NCI-H524 treated with DMSO at 0.1 percent for 48 hours (cell line): ENCODE measurements at places on chromosomes 12 and 14.

DNA sequence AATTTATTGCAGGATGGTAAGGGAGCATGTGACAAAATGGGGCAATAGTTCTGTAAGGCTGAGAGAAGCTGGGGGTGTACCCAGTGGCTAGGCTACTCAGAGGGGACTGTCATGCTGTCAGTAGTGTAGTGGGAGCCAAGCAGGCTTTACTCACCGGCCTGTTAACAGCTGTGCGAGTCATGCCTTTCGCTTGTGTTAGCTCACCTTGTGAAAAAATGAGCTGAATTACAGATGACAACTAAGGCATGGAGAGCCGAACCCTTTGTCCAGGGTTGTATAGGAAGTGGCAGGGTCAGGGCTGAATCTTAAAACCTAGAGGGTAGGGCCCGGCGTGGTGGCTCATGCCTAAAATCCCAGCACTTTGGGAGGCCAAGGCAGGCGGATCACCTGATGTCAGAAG, 37.9 kb downstream of the SH2B3 start:
- DNase-seq = no peak

DNA sequence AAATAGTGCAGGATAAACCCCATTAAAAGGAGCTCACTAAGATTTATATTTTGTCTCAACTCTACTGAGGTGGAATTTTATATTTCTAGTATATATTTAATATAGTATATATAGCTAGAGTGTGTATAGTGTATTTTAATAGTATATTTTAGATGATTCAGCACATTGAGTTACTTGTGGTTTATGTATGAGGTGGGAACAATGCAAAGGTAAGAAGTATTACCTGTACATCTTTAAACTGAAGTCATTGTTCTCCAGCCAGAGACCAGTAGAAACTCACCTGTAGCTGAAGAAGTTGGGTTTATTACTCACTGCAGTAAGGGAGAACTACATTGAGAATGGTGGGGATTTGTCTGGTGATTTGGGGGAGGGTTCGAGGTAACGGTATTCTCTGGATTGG, 15.9 kb downstream of the ETNK1 start:
- DNase-seq = no peak

DNA sequence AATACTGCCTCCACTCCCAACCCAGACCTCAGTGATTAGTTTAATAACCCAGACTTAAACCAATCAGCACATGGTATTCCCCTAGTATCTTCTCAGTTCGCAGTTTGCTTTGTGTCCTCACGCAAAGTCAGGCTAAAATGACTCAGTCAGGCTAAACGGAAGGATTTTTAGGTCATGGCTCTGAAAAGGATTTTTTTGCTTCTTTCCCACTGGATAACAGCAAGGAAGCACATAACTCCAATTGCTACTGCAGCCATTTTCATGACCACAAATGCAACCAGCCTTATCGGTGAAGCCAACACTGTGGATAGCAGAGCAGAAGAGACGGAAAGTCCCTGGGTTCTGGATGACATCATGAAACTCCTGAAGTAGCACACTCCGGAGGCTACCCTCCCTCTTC, 67.7 kb downstream of the ZC3H14 start:
- DNase-seq = no peak

GRCh38 chr14:53054457-53054856, 98.7 kb downstream of the DDHD1 start:
- no peak for DNase-seq

DNA sequence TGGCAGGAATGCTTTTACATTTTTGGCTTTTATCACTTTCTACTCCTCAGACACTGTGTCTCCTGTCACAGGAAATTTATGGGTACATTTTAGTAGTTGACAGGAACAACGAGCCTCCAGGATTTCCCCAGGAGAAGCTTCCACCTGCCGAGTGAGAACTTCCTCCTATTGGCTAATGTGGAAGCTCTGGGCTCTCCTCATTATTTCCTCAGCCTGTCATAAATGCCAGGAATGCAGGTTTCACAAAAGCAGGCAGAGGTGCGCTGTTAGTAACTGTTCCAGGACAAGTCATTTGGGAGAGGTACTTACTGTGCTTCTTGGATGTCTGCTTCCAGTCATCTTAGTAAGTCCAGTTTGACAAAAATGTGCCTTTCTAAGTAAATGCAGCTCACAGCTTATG, 19.1 kb upstream of the DCP1B start:
- DNase-seq = no peak

DNA sequence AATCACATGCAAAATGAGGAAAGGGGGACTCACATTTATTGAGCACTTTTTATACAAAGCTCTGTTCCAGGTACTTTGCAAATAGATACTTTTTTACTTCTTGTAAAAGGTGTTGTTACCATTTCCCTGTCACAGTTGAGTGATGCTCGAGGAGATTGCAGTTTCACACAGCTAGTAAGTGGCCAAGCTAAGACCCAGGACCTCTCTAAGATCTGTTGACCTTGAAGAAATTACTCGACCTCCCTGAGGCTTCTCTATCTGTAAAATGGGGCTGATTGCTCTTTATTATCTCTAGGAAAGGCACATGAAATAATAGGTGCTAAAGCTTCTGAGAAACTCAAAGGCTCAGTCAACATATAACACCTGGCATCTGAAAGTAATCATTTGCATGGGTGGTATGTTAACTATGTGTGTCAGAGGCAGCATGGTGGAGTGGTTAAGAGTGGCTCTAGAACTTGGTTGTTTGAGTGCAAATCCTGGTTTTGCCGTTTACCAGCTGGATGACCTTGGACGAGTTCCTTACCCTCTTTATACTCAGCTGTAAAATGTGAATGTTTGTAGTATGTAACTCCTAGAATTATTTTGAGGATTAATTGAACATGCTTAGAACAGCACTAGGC, 41.5 kb downstream of the IFT81 start:
- DNase-seq = no peak

GRCh38 chr12:76627346-76628135, 68.0 kb upstream of the OSBPL8 start:
- DNase-seq = no peak

DNA sequence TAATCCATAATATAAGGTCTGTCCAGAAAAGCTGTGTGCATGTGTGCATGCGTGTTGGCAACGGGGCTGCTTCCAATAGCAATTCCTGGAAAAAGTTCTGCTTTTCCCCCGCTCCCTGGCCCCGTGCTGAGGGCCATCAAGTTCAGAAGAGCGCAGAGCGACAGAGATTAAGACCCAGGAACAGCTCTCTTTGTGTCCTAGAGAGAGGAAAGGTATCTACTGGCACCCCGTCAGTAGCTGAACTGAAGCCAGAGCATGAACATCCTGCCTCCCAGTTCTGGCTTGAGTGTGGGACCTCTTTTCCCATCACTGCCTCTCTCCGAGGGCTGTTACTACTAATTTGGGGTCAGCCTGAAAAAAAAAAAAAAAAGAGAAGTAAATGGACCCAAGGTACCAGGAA, 15.5 kb downstream of the HDAC7 start:
- no peak for DNase-seq

DNA sequence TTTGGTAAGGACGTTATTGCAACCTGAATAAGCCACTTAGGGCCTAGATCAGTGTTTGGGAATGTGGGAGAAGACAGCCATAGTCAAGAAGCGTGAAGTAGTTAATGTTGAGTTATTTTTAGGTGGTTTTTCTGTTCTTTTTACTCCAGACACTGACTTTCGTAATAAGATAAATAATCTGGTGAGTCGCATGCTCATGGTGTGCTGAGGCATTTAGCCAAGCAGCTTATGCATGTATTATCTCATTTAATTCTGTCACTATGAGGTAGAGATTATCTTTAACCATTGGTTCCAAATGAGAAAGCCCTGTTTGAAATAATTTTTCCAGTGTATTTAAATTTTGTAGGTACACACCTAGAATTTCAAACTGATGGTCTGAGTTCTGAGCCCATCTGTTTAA, 67.3 kb downstream of the RCOR1 start:
- no peak for DNase-seq

- no peak for DNase-seq
Observed at GRCh38 chr14:75783184-75783583, 122.1 kb downstream of the TTLL5 start.

- no peak for DNase-seq
Observed at GRCh38 chr12:76374386-76375020, 26.3 kb upstream of the BBS10 start.

DNA sequence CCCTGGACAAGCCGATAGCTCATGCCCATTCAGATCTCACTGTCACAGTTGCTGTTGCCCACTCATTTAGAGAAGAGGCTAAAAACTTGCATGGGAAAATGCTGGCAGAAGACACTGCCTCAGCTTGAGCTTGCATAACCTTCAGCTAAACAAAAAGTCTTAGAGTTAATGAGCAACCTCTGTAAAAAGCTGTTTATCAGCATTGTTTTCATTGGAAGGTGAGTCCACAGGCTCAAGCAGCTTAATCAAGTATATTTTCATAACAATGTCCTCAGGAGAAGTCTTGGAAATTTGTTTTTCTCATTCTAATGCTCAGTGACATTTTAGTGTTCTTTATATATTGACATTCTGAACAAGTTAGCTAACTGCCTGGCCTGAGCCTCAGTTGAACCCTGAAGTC, 872.9 kb downstream of the TMTC2 start:
- DNase-seq = no peak

- DNase-seq = no peak
Observed at GRCh38 chr14:100381395-100382105, 58.4 kb downstream of the SLC25A47 start.

DNA sequence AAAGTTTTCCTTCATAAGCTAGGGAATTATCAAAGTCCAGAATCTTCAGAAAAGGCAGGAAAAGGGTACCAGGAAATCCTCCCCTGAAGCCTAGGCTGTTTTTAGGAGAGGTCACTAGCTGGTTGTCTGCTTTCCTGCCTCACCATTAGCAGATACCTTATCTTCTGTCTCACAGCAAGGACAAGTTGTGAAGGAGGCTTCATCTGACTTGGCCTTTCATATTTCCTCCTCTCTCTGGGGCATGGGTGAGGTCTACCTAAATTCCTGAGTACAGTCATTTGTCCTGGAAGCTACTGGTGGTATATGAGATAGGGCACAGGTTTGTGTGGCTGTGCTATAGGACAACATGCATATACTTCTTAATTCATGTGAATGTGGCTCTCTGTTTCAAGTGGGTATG, 2.3 kb downstream of the FOXJ2 start:
- DNase-seq = no peak

- no peak for DNase-seq
Observed at GRCh38 chr12:94127239-94128131, 20.9 kb upstream of the PLXNC1 start.

DNA sequence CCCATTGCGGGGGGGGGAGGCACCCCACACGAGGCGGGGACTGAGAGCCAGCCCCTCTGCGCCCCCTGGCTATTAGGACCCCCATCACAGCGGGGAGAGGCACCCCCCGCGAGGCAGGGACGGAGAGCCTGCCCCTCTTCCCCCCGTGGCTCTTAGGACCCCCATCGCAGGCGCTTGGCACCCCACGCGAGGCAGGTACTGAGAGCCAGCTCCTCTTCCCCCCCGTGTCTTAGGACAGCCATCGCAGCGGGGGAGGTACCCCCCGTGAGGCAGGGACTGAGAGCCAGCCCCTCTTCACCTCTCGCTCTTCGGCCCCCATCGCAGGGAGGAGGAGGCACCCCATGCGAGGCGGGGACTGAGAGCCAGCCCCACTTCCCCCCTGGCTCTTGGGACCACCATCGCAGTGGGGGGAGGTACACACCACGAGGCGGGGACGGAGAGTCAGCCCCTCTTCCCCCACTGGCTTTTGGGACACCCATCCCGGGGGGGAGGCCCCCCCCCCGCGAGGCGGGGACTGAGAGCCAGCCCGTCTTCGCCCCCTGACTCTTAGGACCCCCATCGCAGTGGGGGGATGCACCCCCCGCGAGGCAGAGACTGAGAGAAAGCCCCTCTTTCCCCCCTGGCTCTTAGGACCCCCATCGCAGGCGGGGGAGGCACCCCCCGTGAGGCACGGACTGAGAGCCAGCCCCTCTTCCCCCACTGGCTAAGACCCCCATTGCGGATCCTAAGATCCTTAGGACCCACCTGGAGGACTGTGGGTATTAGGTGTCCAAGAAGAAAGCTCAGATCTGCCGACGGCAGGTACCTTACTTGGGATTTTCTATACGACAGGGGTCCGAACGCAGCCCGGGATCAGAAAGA, 198.6 kb upstream of the PZP start:
- no peak for DNase-seq

DNA sequence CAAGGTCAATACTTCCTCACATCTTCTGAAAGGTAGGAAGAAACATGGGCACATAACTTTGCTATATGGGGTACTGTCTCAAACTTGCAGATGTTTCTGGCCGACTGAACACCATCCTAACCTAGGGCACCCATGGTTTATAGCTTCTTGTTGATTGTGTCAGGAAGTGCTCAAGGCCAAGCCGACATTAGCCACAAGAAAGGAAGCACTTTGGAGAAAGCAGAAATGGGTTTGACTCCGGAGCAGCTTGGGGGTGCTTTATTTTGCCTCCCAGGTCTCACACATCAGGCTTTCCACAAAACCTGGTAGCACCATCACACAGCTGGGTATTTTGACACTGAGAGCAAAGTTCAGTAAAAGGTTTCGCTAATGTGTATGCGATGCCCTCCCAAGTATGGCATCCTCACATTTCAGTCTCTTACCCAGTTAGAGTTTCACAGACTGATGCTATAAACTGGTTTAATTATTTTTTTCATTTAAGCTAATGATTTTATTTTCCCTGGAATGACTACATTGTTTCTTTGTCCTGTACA, 25.2 kb upstream of the BHLHE41 start:
- DNase-seq = no peak

GRCh38 chr14:84646786-84647500, 883.0 kb upstream of the FLRT2 start:
- no peak for DNase-seq

- DNase-seq = no peak
Observed at GRCh38 chr12:52245259-52245961, 12.4 kb downstream of the KRT7 start.

GRCh38 chr14:95360828-95361227, 41.1 kb upstream of the CLMN start:
- no peak for DNase-seq

- DNase-seq = no peak
Observed at GRCh38 chr14:65015391-65015790, 28.7 kb downstream of the FNTB start.

DNA sequence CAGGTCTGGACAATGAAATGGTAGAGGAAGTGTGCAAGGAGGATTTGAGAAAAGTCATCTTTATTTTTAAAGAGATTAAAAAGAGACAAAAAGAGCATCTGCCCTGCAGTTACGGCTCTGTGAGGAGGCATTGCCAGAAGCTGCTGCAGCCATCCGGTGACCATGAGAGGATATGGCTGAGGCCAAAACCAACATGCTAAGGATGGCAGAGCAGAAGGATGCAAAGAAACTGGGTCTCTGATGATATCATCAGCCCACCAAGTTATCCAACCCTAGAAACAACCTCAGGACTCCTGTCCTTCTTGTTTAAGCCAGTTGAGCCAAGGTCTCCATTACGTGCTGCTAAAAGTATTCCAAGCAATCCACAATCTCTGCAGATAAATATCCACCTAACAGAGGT, 48.0 kb upstream of the CCND2 start:
- DNase-seq = no peak
